ENCODE measurements at places on chromosomes 11 and 22. TPM values are rescaled to one million over a fixed set of nuclear protein-coding genes. Genes with fewer than 3 reads are reported as not detected.

DNA sequence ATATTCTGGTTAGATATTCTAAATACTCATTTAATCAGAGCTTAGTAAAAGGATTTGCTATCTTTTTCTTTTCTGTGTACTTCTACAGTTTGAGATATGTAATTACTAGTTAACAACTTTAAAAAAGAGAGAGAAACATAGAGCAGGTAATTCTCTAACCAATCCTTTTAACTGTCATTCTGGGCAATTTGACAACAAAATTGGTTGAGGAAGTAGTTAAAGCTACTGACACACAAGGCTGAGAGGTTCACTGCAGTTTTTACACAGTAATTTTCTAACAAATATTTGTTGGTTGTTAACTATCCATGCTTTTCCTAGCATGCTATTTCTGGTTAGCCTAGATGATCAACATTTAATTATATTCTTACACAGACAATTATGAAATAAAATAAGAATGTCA lies 3.6 kb downstream of the SOX6 start:
- no peak for DNase-seq

- DNase-seq, result no peak
Measured at GRCh38 chr11:34926101-34926830, 9.8 kb downstream of the PDHX start.

The KCTD21 gene
- total RNA-seq, result 30.7 TPM

DNA sequence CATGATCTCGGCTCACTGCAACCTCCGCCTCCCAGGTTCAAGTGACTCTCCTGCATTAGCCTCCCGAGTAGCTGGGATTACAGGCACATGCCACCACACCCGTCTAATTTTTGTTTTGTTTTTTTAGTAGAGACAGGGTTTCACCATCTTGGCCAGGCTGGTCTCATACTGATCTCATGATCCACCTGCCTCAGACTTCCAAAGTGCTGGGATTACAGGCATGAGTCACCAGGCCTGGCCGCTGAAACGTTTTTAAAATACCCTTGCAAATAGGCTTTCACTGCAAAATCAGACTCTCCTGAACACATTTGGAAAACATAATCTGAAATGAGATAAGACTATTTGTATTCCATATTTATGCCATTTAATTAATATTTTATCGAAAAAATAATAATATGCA lies 826.1 kb upstream of the CNTN5 start:
- no peak for DNase-seq

GRCh38 chr11:86460461-86461385 lies 86.0 kb downstream of the CCDC81 start:
- DNase-seq, result no peak

DNA sequence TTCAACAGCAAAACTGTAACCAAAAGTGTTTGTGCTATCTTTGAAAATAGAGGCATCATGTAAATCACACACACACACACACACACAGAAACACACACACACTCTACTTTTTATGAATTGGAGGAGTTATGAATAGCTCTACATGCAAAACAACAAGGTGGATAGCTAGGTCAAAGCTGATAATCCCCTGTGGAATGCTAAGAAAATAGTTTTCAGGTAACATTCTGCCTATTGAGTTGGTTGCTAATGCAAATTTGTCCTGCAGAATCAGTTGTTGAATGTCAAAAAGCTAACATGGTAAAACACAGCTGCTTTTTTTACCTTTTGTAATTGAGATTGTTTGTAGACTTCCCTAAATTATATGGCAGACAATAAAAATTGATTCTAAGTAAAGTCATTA lies 1658.4 kb upstream of the RAG2 start:
- DNase-seq, result no peak

The KDM4E gene
- total RNA-seq, result not detected

GRCh38 chr11:74780248-74781005 lies 31.8 kb downstream of the RNF169 start:
- DNase-seq, result no peak

The MYOD1 gene
- not detected for total RNA-seq

The SNRPD3 gene
- total RNA-seq, result 113 TPM

The TCN1 gene
- not detected for total RNA-seq

The TUBA8 gene
- not detected for total RNA-seq

GRCh38 chr11:103683576-103683975 lies 352.9 kb upstream of the DDI1 start:
- no peak for DNase-seq

GRCh38 chr22:37059876-37060449 lies 8.4 kb downstream of the KCTD17 start:
- DNase-seq, result no peak

The MMP13 gene
- not detected for total RNA-seq

The F2 gene
- total RNA-seq, result 2.6 TPM

All from ascending aorta (tissue), 2 donors.